ENCODE measurements at places on chromosomes 3 and 15.

DNA sequence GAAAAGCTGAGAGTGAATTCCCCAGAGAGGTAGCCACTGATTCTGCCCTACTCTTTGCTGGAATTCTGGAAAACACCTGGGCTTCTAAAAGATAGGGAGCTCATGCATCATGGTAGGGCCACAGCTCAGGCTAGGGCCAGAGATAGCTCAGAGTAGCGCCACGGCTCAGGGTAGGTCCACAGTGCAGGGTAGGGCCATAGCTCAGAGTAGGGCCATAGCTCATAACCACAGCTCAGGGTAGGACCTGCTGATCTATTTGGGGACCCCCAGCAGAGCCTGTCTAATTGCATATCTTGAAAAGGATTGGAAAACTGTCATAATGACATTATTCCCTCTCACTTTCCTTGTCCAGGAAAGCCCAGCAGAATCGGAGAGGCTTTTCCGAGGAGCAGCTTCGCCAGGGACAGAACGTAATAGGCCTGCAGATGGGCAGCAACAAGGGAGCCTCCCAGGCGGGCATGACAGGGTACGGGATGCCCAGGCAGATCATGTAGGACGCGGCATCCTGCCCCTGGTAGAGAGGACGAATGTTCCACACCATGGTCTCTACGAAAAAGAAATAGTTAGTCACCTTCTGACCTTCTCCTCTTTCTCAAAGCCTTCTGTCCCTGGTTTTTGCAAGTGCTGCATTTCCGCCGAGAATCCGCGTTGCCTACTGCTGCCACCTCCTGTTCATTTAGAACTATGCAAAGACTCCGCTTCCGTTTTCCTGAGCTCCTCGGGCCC, 14.5 kb downstream of the TAGLN3 start:
- no peak overlapping the region for H3K4me3 ChIP-seq
- H3K27me3 ChIP-seq: no peaks in the 10 kb centered on the region
- peaks cover 3% of the 10 kb centered on the region for H3K4me1 ChIP-seq
- peak; percentile 78 for DNase-seq

- H3K4me1 ChIP-seq: no peaks in the 10 kb centered on the region
- H3K27me3 ChIP-seq: no peaks in the 10 kb centered on the region
- H3K4me3 ChIP-seq: no peak overlapping the region
These were observed 8.2 kb downstream of the GRIP2 start for GRCh38 chr3:14531856-14532395.

DNA sequence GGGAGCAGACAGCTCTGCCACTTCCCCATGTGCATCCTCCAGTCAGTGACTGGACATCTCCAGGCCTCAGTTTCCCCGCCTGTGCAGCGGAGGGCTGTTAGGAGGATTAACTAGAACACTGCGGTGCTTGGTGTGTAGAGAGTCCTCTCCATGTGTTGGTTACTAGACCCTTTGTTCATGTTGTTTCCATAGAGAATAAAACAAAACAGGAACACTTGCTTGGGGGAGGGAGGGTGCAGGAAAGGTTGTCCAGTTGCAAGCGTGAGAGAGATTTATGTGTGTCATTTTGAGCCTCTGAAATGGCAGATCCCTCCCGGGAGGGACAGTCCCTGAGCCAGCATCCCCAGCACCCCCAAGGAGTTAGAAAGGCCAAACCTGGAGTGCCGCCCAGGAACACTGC, 184.0 kb upstream of the LYSMD4 start:
- no peaks in the 10 kb centered on the region for H3K27me3 ChIP-seq
- H3K4me1 ChIP-seq: no peaks in the 10 kb centered on the region
- H3K36me3 ChIP-seq: no peaks in the 10 kb centered on the region
- no peak overlapping the region for H3K4me3 ChIP-seq
- no peak overlapping the region for H3K27ac ChIP-seq

- H3K27me3 ChIP-seq: no peaks in the 10 kb centered on the region
- H3K36me3 ChIP-seq: no peaks in the 10 kb centered on the region
- no peaks in the 10 kb centered on the region for H3K4me1 ChIP-seq
These were observed 252.3 kb downstream of the VGLL3 start for GRCh38 chr3:86738684-86739083.

GRCh38 chr3:129476586-129476985, 36.6 kb downstream of the IFT122 start:
- H3K4me3 ChIP-seq: no peak overlapping the region
- no peak for DNase-seq
- no peaks in the 10 kb centered on the region for H3K27me3 ChIP-seq
- H3K4me1 ChIP-seq: peaks cover 1% of the 10 kb centered on the region
- H3K36me3 ChIP-seq: peaks cover 5% of the 10 kb centered on the region
